ENCODE measurements at places on chromosomes 7 and 10.
A peak's percentile ranks its signal among the peaks of the same experiment; 100 is the strongest.

- no peak for DNase-seq
Observed at GRCh38 chr10:102710609-102711008, 3.6 kb downstream of the ARL3 start.

- DNase-seq, result no peak
Observed at GRCh38 chr10:86203162-86203905, 163.3 kb downstream of the GRID1 start.

GRCh38 chr10:29961351-29961750, 98.0 kb downstream of the JCAD start:
- DNase-seq, result no peak

DNA sequence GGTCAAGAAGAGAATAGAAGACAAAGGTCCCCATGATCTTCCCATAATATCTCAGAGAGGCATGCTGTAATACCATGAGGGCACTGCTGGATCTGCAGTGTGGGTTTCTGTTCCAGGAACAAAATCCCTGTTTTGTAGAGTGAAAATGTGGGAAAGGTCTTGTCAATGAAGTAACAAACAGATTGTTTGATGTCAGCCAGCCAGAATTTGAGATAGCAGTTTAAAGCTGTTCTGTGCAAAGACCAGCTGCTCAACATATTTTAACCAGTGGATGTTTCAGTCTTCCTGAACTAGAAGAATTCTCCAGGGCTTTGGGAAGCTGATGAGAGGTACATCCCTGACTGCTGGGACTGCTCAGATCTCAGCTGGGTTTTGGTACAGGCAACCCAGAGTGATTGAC, 1012.5 kb downstream of the DNAJB9 start:
- DNase-seq, result no peak

- DNase-seq, result no peak
Observed at GRCh38 chr7:9891056-9891455, 1082.6 kb upstream of the PHF14 start.

DNA sequence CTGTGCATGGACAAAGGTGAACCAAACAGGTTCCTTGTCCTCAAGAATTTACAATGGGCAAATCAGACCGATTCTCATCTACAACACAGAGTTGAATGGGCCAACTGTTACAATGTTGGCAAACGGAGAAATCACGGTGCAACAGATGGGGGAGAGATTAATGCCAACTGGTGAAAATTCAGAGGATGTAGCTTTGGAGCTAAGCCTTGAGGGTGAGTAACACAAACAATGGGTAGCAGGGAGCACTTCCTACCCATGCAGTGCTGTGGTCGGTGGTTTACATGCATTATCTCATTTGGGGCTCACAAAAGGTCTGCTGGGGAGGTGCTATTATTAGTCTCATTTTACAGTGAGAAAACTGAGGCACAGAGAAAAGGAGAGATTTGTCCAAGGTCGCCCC, 902 bp upstream of the NFE2L3 start:
- DNase-seq, result peak; percentile 3

- no peak for DNase-seq
Observed at GRCh38 chr10:61047081-61047480, 103.1 kb upstream of the RHOBTB1 start.

- DNase-seq, result no peak
Observed at GRCh38 chr10:75021379-75022249, 89.8 kb upstream of the SAMD8 start.

DNA sequence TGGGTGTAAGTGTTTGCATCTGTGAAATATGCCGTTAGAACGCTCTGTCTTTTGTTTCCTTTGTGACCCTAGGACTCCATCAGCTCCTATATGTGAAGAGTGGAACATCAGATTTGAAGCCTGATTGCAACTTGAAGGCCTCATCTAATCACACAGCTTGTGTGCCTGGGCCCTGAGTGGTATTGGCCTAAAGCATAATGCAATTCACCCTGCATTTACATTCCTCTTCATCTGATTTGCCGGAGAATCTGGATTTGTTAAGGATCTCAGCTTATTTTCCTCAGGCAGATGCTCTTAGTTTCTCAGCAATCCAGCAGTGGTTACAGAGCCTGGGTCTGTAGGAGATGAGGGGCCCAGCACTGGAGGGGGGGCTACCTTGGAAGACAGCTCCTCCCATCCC, 183.2 kb upstream of the ITGB1 start:
- no peak for DNase-seq

- no peak for DNase-seq
Observed at GRCh38 chr7:158646766-158647474, 57.7 kb downstream of the NCAPG2 start.

DNA sequence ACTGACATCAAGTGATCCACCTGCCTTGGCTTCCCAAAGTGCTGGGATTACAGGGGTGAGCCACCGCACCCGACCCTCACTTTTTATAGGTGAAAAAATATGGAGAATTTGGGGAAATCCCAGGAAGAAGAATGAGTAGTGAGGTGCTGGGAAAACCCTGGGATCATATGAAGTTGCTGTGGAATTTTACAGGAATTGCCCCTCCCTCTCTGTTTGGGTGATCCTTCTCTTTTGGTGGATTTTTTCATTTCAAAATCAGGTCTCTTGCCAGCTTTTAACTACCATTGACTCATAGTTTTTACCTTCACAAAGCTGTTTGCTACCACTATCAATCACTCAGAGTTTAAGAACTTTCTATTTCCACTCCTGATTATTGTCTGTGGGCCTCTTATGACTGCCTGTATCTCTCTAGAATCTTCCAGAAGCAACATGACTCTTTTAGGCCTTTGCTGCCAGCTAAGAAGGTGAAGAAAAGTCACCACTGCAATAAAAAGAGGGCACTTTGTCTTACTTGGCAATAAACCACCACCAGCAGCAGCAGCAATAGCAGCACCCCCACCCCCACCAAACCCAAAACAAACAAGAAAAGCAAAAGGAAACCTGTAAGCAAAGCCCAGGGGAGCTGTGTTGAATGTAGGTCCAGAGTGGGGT, 4.0 kb upstream of the GIMAP8 start:
- DNase-seq, result no peak

DNA sequence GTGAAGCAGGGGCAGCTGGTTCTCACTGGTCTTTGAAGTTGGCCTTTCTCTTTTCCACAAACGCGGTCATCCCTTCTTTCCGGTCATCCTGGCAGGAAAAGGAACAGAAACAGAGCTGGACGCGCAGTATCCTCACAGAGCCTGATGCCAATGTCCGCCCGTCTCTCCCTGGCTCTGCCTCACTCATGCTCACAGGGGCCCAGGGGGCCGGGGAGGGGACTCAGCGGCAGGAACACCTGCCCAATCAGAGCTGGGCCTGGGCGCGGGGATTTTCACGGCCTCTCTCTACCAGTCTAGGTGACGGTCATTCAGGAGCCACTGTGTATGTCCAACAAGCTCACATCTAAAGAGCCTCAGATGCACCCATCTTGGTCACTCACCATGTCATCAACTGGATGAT, 5.0 kb upstream of the FUOM start:
- no peak for DNase-seq

- no peak for DNase-seq
Observed at GRCh38 chr7:707296-708000, 19.1 kb upstream of the DNAAF5 start.

DNA sequence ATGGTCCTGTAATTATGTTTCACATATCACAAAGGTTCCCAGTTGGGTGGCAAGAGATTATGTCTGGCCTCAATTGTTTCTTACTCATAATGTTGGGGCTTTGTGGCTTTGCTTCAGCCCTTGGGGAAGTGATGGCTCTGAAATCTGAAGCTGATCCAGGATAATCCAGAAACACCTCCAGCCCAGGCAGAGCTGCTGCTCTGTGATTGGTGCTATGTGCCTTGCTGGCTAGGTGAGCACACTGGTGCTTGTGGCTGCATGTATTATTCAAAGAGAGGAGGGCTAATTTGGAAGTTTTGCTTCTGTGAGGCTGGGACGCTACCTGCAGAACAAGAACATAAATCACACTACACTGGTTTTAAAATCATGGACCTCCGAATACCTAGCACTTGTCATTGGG, 346.6 kb upstream of the MGMT start:
- no peak for DNase-seq

DNA sequence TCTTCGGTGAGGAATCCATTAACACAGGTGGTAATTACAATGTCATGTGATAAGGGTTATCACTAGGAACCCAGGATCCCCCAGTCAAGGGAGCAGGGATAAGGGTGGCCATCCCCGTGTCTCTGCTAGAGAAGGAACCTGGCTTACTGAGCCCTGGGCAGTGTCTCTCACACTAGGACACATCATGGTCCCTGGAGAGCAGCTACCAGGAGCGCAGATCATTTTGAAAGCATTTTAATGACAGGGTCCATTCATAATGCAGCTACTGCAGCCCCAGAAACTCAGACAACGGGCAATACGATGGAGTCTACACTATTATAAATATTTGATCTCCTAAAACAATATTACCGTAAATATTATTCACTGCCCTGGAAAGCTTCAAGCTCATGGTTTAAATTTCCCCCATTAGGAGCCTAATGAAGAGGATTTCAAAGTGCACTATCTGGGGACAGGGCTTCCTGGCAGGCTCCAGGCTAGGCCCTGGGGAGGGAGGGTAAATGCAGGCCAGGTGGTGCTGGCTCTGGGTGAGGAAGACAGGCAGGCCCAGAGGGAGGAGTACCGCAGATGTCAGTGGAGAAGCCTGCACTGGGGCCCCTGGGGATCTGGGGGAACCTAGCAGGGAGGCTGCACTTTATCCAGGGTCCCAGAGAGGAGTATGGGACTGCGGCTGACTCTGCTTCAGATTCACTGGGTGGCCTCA, 52.6 kb upstream of the LOXL4 start:
- no peak for DNase-seq

DNA sequence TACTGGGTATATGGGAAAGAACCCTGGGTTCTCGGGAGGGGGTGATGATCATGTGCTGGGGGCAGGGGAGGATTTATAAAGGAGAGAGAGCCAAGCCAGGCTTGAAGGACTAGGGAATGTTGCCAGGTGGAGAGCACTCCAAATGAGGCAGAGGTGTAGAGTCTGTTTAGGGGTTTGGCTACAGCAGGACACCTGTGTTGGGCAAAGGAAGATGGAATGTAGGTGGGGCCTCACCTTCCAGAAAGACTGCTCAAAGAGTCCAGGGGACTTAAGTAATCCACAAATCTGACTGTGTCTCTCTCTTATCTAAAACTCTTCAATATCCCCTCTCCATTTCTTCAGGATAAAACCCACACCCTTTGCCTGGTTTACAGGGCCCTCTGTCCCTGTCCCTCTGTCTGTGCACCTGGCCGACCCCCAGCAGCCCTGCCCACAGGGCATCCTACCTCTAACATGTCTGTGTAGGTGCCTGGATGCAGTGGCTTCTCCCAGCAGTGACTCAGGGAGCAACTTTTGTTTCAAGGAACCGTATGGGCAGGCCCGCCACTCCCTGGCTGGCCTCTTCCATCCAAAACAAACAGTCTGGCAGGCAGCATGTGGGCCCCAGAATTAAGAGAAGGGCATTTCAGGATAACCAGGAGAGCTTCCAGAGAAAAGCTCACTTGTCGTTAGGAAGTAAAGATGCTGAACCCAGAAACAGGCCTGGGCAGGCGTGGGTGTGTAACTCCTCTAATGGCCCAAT, 10.6 kb upstream of the PLEKHA1 start:
- DNase-seq, result no peak

GRCh38 chr7:25189197-25189596, 39.1 kb downstream of the NPVF start:
- no peak for DNase-seq

GRCh38 chr7:76354516-76354915, 4.3 kb downstream of the YWHAG start:
- DNase-seq, result no peak

DNA sequence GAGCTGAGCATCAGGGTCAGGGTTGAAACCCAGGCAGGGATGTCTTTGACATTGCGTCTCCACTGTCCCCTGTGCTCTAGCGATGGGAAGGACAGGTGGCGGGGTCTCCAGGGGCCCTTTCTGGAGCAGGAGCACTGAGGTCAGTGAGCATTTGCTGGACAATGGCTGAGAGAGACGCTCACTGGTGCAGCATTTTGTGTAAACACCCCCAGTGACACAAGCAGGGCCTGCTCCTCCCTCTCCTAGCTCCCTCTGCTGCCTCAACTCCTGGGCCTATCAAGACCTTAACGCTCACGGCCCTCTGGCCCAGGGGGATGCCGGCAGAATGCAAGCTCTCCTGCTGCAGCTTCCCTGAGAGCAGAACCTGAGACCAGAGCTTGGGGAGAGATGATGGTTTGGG, 17.4 kb upstream of the INMT start:
- no peak for DNase-seq

- no peak for DNase-seq
Observed at GRCh38 chr7:50470250-50471163, 20.4 kb upstream of the FIGNL1 start.

- DNase-seq, result no peak
Observed at GRCh38 chr7:4437916-4438315, 244.2 kb upstream of the FOXK1 start.

- DNase-seq, result no peak
Observed at GRCh38 chr7:154776350-154776749, 226.6 kb downstream of the PAXIP1 start.

GRCh38 chr10:71836596-71836974, 14.5 kb downstream of the PSAP start:
- DNase-seq, result no peak

DNA sequence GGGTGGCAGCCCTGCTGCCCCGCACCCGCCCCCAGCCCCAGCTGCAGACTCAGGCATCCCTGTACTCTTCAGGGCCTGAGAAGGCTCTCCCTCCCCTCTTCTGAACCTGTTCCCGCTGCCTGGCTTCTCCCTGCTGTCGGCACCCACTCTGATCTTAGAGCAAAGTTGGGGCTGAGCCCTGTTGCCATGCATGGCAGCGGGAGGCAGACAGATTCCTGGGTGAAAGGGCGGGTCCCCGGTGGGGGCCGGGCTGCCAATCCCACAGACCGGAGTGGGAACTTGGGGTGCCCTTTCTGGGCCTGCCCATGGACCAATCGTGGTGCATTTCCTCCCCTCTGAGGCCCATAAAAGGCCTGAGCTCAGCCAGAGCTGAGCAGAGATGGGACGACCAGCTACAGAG, 80.7 kb downstream of the SPDYE5 start:
- no peak for DNase-seq

GRCh38 chr7:120334475-120334874, 61.5 kb downstream of the KCND2 start:
- DNase-seq, result no peak

DNA sequence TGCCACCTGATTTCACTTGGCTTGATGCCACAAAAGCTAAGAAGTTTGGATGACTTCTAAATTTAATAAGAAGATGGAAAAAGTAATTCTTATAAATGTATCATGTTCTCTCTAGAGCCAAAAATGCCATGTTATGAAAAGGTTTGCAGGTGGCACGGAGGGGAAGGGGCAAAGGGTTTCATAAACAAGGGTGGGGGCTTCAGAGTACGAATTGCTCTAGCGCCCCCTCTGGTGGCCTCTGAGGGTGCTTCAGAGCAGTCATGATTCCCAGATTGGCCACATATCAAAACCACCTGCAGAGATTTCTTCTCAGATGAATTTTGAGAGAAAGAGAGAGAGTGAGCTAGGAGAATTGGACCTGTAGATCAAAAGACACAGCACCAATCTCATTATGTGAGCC, 208.6 kb upstream of the YAE1 start:
- no peak for DNase-seq

- DNase-seq, result no peak
Observed at GRCh38 chr10:110778211-110778610, 93.5 kb upstream of the PDCD4 start.

Data from hippocampal formation (tissue), 2 donors.